ENCODE measurements at places on chromosomes 7 and 10.

- DNase-seq = no peak
These were observed 49.5 kb upstream of the EBF3 start for GRCh38 chr10:130013335-130014262.

GRCh38 chr7:22150221-22150620 lies 204.5 kb upstream of the CDCA7L start:
- DNase-seq = no peak

DNA sequence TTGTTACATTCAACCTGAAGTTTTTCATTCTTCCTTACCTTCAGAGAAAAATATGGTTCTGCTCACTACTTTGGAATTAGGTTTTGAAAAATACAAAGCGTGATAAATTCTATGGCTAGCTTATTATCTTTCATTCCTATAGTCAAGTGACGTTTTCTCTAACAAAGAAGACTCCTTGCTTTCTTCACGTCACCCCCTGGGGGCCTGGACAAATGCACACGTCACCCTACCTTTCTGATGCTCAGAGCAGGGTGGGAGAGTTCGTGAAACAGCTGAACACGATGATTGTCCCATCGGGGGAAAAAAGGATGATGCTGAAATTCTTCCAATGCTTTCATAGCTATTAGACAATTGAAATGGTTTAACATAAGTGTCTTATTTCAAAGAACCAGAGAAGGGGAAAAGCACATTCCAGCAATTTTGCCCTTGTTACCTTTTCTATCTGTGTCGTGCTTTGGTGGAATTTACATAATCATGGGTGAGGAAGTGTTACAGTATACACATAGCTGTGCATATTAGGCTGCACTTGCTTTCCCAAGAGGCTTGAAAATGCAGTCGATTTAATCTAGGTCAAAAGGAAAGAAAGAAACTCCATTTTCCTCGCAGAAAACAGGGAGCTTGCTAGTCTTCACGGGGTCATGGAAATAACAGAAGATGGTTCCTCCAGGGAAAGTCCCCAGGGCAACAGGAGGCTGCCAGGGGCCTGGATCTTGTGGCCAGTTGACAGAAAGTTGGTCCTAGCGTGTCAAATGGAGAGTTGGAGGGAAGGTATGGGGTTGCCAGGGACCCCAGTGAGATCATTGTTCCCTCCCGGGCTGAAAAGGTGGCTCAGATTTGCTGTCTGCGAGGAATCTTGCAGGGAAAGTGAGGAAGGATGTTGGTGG lies 189.2 kb downstream of the CELF2 start:
- no peak for DNase-seq

DNA sequence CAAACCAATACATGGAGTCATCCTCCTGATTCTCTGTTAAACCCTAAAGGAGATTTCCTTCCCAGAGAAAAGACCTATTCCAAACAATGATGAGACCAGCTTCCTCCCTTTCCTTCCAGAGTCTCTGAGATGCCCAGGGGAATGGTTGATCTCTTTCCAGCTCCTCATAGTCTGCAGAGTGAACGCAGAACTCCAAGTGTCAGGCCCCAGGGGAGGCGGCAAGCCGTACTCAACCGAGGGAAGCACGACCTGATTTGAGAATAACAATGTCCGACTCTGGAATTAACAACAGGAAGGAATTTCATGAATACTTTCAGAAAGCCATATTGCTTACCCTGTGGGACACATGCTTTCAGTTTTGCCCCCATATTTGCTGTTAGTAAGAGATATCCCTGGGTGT lies 241.7 kb upstream of the GLI3 start:
- no peak for DNase-seq

DNA sequence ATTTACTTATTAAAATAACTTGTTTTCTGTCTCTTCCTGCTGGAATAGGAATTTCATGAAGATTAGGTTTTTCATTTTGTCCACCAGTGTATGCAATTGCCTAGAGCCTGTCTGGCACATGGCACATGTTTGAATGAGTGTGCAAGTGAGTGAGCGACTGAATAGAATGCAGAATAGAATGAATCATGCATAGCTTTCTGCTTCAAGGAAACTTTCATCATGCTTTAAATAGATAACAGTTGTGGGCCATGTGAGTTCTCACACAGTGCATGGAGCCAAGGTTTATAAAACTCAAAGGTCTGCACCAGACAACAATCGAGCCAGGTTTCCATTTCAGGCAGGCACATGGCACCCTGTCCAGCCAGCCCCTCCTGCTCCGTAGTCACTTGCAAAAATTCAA lies 74.2 kb upstream of the HECW1 start:
- DNase-seq = no peak

DNA sequence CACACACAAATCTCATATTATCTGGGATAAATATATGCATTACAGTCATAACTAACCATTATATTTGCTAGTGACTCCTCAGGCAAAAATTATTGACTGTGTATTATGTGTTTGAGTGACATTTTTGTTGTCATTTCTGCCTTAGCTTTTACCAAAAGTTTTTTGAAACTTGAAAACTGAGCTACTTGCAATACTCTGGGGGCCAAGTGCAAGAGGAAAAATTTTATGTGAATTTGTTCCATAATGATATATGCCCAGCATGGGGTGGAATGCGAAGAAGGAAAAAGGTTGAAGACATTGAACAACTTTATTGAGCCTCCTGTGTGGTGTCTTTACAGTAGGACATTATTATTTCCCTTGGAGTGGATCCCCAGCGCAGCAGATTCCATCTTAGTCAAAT lies 176.8 kb upstream of the FERD3L start:
- DNase-seq = no peak
